ENCODE measurements at places on chromosomes 11 and 22. TPM values are rescaled to one million over a fixed set of nuclear protein-coding genes. Genes with fewer than 3 reads are reported as not detected.

- H3K4me1 ChIP-seq: no peaks in the 10 kb centered on the region
- no peak overlapping the region for H3K27ac ChIP-seq
- H3K4me3 ChIP-seq: no peak overlapping the region
Observed at GRCh38 chr22:22109693-22110466, 127.3 kb upstream of the TOP3B start.

- DNase-seq: no peak
- H3K27ac ChIP-seq: no peak overlapping the region
- H3K36me3 ChIP-seq: no peaks in the 10 kb centered on the region
Observed at GRCh38 chr11:110907629-110908028, 195.4 kb upstream of the ARHGAP20 start.

DNA sequence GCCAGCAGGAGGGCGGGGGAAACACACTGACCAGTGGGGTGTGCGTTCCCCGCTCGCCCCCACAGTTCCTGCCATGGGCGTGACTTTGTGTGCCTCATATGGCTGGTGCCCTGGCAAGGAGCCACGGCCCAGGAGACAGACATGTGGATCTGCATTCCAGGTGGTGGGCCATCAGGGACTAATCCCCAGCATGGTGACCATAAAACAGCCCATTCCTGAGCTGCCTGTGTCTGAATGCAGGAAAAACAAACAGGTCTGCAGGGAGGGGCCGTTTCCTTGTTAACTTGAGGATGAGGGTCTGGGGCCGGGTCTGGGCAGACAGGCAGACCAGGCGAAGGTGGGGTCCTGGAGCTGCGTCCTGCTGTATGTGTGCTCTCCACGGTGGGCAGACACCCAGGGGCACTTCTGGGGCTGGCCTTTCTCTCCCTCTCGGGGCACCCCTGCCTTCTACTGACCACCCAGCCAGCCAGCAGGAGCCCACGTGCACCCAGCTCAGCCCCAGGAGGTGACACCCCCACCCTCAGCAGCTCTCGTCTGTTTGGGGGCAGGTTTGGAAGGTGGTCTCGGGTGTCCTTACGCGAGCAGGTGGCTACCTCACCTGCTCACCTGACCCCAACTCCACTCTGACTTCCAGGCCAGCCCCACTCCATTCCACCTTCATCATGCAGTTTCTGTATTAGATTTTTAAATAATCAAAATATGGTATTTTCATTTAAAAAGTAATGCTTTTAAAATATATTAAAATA is 120.3 kb downstream of the KCNQ1OT1 start:
- peak; percentile 6 for DNase-seq
- H3K27me3 ChIP-seq: no peaks in the 10 kb centered on the region
- H3K27ac ChIP-seq: no peak overlapping the region
- no peaks in the 10 kb centered on the region for H3K36me3 ChIP-seq
- H3K4me3 ChIP-seq: no peak overlapping the region

DNA sequence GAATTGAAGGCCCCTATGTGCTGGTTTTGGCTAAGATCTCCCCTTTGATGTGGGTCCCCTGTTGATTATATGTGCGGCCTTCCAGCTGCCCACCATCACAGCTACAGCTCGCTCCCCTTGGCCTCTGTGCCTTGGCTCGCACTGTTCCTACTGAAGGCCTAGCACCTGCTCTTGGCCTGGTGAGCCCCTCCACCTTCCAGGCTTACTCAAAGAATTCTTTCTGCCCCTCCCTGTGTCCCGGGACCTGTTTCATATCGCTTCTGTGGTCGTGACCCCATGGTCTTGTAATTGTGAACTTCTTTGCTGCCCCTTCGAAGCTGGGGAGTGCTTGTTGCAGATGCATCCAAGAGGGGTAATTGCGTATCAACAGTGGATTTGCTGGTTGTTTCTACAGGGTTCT is 12.5 kb downstream of the PEX26 start:
- DNase-seq: no peak
- no peaks in the 10 kb centered on the region for H3K4me1 ChIP-seq
- H3K4me3 ChIP-seq: no peak overlapping the region
- peaks cover 42% of the 10 kb centered on the region for H3K36me3 ChIP-seq
- H3K27me3 ChIP-seq: no peaks in the 10 kb centered on the region

The CD3D gene
- total RNA-seq: not detected

The APOA1 gene
- total RNA-seq: 80.3 TPM
